ENCODE measurements at places on chromosomes 16 and 17.

GRCh38 chr17:40355123-40355803 is 9.3 kb downstream of the GJD3 start:
- peak; percentile 67 for DNase-seq

GRCh38 chr17:10349403-10349802 is 23.4 kb downstream of the MYH13 start:
- DNase-seq: no peak

GRCh38 chr17:82060001-82060380 is 5.6 kb downstream of the DUS1L start:
- no peak for DNase-seq

DNA sequence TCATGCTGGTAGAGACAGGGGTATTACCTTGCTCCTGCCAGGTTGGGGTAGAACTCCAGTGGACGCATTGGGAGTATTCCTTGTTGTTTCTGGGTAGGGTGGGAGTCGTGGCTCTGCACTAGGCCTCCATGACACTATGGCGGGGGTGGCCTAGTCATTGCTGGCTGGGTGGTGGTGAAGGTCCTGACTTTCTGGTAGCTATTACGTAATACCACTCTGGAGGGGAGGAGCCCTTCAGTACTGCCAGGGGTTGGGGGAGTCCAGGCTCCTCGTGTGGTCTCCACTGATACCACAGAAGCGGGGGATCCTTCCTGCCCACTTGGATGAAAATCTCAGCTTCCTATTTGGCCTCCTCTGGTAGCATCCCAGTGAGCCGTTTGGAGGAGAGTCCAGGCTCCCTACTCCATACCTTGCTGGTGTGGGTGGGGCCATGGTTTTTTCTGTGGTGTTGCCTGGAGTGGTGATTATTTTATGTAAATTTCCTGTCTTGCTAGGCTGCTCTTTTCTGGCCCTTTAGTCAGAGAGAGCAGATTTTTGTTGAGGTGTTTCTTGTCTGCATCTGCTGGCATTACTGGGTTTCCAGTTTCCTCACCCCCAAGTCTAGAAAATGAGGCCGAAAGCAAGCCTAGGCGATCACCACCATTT is 65.8 kb upstream of the GNG13 start:
- DNase-seq: no peak

DNA sequence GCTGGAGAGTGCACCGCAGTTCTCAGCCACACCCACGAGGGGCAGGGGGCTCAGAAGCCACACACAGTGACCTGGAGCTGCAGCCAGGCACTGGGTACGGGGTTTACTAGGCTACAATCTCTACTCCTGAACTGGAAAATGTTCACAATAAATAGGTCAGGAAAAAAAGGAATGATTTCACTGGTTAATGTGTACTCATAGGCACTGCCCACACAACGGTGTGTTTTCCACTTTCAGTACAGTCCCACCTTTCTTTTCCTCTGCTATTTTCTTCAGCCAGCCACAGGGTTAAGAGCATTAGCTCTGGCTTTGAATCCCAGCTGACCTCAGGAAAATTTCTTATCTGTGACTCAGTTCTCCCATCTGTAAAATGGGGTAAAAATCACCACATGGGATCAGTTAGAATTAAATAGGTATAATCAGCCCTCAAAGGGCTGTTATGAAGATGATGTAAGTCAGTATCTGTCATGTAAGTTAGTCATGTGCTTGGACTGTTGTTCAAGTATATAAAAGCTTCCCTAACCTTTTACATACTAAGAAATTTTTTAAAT is 35.7 kb downstream of the ZCCHC14 start:
- no peak for DNase-seq

- DNase-seq: no peak
These were observed 46.2 kb downstream of the GNAO1 start for GRCh38 chr16:56237451-56237930.

- DNase-seq: no peak
These were observed 43.3 kb upstream of the NF1 start for GRCh38 chr17:31051506-31051905.

- DNase-seq: no peak
These were observed 5.0 kb downstream of the TP53I13 start for GRCh38 chr17:29573558-29573869.

- no peak for DNase-seq
These were observed 40.0 kb downstream of the TBC1D16 start for GRCh38 chr17:79995696-79996095.

DNA sequence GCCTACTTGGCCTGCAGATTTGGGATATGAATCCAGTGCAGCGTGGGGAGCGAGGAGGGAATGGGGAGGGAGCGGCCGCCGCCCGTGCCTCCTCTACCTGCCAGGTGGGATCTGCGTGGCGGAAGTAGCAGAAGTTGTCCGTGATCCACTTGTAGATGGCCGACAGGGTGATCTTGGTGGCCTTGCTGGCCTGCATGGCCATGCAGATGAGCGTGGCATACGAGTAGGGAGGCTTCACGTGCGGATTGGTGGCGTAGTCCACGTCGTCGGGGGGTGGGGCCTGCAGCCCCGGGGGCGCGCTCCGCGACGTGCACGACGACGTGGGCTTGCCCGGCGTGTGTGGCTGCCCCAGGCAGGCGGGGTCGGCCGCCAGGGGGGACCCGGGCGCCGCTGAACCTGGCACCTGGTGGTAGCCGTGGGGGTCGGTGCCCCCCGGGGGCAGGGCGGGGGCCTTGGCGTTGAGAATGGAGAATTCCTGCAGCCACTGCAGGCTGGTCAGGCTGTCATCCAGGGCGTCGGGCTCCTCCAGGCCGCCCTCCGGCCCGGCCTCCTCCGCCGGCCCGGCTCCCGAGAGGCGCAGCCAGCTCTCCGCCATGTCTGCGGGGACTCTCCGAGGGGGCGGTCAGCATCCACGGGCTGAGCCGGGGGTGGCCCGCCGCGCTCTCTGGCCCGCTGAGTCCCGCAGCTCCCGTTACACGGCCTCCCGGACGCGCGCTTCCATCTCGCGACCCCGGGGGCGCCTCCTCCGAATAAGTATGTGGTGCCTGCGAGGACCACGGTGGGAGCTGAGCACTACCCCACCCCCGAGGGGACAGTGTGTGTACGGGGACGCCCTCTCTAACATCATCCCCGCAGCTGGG is 1.0 kb downstream of the FOXJ1 start:
- peak; percentile 57 for DNase-seq

DNA sequence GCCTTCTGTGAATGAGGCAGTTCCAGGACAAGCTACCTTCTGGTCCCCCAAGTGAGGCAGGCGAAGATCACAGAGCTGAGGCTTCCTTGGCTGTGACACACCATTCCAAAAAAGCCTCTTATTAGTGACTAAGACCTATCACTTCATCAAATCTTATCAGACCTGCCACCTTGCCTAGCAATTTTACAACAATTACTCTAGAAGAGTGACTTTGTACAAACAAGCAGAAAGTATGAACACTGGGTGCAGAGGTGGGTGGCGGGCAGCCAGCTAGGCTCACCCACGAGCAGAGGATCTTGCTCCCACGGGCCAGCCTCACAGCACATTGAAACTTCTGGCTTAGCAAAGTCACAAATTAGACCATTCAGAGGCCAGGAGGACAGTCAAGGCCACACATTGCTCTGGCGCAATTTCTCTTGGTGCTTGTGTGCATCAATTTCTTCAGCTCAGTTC is 2.2 kb upstream of the ICAM2 start:
- DNase-seq: no peak

- no peak for DNase-seq
These were observed 45.1 kb downstream of the BAIAP2 start for GRCh38 chr17:81080019-81080418.

- DNase-seq: no peak
These were observed 13.4 kb upstream of the SMIM36 start for GRCh38 chr17:55524440-55525220.

GRCh38 chr17:2391597-2392251 is 9.1 kb downstream of the MNT start:
- DNase-seq: no peak

DNA sequence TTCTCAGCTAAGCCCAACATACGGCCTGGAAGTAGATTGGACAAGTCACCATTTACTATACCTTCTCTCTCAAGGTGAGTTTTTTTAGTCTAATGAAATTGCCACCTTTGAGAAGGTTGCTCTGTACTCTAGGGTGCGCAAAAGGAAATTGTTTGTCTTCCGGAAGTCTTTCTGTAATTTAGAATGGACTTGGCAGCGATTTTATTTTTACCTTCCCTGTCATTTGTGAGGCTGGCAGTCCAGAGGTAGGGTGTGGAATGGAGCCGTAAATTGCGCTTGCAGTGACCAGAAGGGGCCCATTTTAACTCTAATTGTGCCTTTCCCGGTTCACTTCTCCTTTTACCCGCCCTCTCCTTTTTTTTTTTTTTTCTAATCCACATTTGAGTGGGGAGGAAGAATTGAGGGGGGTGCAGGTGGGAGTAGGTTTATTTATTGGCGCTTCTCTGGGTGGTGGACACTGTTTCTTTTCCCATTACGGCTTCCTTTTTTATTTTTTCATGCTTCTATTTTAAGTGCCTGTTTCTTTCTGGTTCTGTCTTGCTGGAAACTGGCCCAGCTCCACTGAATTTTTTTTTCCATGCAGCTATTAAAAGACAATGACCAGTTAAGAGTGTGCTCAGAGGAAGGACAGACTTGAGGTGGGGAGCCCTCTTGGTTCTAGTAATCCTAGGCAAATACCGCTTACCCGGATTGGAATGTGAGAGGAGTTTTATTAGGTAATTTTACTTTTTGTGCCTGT is 89.7 kb upstream of the CLEC18A start:
- DNase-seq: no peak

DNA sequence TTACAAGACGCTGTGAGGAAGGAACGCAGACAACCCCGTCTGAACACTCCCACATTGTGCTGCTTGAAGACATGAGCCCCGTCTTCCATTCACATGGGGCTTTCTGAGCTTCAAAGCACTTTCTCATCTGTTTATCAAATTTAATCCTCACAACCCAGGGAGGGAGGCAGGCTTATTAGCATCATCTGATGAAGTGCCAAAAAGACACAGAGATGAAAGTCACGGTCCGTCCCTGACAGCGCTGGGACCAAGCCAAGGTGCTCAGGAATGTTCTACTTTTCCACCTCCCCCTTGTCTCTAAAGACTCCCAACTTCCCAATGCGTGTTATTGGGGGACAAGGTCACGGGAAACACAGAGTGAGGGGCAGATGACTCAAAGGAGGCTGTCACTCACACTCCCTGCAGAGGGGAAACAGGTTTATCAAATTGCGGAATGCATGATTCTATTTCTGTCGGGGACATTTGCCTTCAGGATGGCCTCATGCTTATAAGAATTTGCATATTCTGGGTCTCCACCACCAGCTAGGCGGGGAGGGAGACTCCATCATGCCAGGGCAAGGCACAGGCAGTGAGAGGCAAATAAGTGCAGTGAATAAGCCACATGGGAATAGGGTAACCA is 10.7 kb downstream of the XYLT1 start:
- no peak for DNase-seq

- DNase-seq: no peak
These were observed 451.9 kb downstream of the SLC39A11 start for GRCh38 chr17:72640415-72641165.

- DNase-seq: no peak
These were observed 38.5 kb downstream of the CHD9 start for GRCh38 chr16:53093162-53093744.

DNA sequence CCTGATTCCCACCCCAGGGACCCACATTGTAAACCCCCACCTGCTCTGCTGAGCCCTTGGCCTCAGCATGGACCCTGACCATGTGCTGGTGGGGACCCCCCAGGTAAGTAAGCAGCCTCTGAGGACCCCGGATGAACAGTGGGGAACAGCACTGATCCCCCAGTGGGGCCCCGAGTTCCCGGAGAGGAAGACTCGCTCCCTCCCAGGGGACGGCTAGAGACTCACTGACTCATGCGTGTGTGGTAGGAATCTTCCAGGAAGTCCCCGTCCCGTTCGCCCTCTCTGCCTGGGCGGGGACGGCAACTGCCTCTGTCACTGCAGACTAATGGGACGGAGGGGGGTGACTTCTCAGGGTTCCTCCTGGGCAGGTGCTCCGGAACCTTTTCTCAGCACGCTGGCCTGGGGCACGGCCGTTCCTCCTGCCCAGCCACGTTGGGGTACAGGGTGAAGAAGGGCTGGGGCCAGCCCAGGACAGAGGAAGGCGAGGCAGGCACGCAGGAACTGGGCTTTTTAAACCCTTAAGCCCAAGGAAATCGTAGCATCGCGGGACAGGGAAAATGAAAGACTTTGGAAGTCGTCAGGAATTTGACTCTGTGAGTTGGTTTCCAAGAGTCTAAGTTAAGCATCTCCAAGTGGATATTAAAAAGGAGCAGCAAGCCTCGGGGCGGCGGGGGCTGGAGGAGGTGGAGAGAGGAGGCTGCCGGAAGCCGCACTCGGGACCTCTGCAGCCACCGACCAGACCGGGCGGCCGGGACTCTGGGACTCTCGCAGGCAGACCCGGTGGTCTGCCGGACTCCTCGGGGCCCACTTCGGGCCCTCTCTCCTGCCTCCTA is 178.7 kb downstream of the SEC14L1 start:
- DNase-seq: peak; percentile 33

DNA sequence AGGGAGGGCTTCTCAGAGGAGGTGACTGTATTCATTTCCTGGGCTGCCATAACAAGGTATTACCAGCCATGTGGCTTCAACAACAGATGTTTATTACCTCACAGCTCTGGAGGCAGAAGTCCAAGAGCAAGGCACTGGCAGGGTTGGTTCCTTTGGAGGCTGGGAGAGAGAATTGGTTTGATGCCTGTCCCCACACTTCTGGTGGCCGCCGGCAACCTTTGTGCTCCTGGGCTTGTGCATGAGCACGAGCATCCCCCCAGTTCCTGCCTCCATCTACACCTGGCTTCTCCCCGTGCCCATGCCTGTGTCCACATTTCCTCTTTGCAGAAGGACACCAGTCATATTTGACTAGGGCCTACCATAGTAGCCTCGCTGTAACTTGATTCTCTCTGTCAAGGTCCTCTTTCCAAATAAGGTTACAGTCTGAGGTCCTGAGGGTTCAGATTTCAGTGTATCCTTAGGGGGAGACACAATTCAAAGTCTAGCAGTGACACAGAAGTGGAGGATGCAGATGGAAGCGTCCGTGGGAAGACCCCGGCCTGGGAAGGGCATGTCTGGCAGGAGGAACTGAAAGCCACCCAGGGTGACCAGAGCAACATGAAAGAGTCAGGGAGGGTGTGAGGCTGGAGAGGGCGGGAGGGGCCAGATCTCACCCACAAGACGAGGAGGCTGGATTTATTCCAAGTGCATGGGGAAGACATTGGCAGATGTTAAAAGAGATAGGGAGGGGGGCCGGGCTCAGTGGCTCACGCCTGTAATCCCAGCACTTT is 188.2 kb upstream of the HSBP1 start:
- DNase-seq: no peak

- DNase-seq: no peak
These were observed 7.7 kb downstream of the ARHGAP17 start for GRCh38 chr16:25007284-25007984.

DNA sequence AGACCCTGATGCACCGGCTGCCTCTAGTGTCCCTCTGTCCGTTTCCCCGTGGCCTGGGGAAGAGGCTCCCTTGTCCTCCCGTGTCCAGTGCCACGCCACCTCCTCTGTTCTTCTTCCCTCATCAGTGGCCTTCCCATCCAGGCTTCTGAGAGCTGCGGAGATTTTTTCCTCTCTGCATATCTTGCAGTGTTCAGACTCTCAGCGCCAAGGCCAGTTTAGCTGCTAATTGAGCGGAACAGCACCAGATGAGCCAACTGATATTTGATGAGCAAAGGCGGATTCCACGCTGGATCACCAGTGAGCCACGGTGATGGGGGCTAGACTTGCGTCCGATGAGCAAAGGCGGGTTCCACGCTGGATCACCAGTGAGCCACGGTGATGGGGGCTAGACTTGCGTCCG is 257.6 kb downstream of the FOXL1 start:
- DNase-seq: no peak
